ENCODE measurements at places on chromosomes 6 and 20. TPM values are rescaled to one million over a fixed set of nuclear protein-coding genes. Genes with fewer than 3 reads are reported as not detected.

The BPI gene
- total RNA-seq = not detected

The PRDM13 gene
- 0.07 TPM for total RNA-seq

The HLA-DOA gene
- 6.9 TPM for total RNA-seq

The ATP6V1G2 gene
- total RNA-seq = 0.94 TPM

The ULBP1 gene
- 0.74 TPM for total RNA-seq

The CRYBG1 gene
- total RNA-seq = 32.3 TPM

DNA sequence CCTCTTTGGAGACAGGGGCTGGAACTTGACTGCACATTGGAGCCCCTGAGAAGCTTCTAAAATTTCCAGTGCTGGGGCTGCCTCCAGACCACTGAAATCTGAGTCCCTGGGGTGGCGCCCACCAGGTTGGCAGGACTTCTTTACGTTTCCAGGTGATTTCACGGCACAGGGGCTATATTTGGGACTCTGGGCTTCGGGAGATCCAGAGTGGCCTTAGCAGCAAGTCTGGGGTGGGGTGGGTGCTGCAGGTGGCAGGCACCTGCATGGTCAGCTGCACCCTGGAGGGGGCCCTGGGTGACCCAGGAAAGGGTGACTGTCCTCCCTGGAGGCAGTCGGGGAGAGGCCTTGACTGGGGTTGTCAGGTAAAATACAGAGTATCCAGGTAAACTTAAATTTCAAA lies 135.5 kb upstream of the PHACTR3 start:
- DNase-seq = no peak

DNA sequence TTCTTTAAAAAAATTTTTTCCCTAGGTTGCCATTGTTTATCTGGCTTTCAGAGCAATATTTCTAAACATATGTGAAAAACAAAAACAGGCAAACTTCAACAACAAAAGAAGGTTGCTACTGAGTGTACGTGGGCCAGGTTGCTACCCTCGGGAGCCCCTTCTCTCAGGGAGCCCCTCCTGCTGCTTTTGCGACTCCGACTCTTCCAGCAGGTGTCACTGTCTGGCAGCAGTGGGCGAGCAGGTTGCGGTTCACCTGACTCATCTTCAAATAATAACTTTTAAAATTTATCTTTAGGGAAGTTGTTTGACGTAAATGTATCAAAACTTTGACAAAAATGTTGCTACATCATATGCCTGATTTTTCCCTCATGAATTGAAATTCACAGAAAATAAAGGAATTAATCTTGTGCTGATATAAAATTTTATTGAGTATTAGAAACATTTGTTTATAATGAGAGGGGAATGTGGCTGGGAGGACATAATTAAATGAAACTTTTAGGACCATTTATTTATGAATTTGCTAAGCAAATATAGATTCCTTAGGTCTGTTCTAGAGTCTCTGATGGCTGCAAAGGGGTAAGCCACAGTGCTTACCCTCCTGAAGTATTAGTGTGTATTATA lies 138.8 kb downstream of the HIVEP1 start:
- no peak for DNase-seq

DNA sequence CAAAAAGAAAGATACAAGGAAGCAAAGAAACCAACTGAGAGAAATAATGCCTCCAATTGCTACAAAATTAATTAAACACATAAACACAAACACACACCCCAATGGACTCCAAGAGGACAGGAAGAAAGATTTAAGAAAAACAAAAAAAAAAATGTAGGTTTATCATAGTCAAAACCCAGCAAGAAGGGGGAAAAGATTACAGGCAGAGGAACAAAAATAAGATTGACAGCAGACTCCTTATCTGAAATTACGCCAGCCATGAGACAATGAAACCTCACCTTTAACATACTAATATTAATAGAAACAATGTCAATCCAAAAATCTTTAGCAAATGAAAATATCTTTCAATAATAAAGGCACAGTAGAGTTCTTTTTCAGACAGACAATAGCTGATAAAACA lies 155.8 kb downstream of the RNGTT start:
- DNase-seq = no peak

- DNase-seq = no peak
Observed at GRCh38 chr6:138410972-138411880, 7.2 kb downstream of the HEBP2 start.

DNA sequence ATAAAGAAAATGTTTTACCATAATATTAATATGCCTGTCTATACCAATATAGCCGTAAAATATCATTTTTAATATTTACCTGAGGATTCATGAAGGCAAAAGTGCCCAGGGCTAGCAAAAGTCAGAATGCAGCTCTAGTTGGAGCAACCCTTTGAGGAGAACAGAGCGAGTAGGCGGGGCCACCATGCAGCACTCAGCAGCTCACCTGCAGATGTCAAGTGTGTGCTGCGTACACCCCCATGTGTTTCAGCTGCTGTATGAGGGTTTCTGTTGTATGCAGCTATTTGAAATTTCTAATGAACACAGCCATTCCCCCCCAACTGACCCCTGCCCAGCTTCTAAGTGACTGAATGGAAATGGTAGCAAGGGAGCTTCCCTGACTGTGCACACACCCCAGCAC lies 508.0 kb downstream of the QKI start:
- DNase-seq = no peak

GRCh38 chr20:7667194-7667593 lies 273.1 kb downstream of the HAO1 start:
- DNase-seq = no peak

DNA sequence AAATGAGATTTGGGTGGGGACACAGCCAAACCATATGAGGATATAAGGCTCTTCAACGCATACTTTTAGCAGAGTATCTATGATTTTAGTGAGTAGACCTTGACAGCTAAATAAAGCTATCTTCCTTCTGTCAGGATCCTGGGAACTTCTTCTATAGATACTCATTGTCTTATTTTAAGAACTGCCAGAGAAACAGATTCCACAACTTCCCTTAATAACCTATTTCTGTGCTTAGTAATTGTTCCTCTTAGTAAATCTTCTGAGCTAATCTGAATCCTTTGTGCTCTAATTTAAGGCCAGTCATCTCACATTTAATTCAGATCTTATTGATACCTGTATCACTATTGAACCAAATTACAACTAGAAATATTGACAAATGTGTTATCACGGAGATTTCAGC lies 64.0 kb upstream of the CEP85L start:
- no peak for DNase-seq

GRCh38 chr6:56789879-56790278 lies 147.2 kb upstream of the DST start:
- DNase-seq = no peak

- no peak for DNase-seq
Observed at GRCh38 chr20:15316556-15316955, 979.1 kb upstream of the FLRT3 start.
